ENCODE measurements at places on chromosomes 2 and 18. TPM values are rescaled to one million over a fixed set of nuclear protein-coding genes. Genes with fewer than 3 reads are reported as not detected.

GRCh38 chr2:47079515-47080412, 75.3 kb downstream of the STPG4 start:
- DNase-seq = peak; percentile 62

DNA sequence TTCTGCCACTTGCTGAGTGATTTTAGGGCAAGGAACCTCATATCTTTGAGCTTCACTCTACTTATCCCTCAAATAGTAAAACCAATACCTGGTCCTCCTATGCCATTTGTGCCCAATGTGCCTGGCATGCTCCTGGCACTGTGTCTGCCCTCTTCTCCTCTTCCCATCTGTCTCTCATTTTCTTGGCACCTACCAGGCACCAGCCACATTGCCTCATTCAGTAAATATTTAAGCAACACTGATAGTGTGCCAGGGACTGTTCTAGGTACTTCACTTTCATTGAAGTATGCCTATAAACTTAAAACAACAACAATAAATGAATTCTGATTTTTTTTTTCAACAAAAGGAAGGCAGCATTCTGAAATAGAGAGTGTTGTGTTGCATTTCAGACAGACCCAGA, 15.1 kb upstream of the BOD1L2 start:
- DNase-seq = peak; percentile 20

DNA sequence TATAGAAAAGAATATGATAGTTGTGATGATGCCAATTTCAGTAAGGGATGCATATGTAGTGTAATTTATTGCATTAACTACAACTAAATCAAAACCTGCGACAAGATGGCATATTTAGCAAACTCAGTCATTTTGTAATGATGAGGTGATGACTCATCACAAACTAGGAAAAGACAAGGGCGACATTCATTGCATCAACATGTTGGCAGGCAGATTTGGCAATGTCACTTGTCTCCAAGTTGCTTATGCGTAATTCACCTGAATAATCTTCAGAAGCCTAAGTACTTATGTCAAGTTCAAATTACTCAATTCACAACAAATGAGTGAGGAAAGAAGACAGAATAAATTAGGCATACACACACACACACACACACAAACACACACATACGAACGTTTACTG, 273.2 kb upstream of the RGPD4 start:
- no peak for DNase-seq

DNA sequence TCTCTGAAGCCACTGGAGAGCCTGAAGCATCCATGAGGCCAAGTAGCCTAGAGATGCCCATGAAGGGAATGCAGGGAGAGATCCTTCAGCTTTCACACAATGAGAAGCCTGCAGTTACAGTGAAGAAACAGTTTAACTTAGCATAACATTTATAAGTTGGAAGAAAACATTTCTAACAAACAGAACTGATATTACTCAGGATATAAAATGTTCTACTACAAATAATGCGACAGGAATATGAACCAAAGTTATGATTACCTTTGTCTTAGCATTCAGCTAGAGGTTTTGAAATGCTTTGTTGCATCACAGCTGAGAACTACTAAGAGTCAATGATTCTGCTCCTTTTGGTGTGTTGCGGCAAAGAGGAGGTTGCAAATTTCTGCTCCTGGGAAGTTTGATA, 6.9 kb upstream of the KYNU start:
- DNase-seq = no peak

DNA sequence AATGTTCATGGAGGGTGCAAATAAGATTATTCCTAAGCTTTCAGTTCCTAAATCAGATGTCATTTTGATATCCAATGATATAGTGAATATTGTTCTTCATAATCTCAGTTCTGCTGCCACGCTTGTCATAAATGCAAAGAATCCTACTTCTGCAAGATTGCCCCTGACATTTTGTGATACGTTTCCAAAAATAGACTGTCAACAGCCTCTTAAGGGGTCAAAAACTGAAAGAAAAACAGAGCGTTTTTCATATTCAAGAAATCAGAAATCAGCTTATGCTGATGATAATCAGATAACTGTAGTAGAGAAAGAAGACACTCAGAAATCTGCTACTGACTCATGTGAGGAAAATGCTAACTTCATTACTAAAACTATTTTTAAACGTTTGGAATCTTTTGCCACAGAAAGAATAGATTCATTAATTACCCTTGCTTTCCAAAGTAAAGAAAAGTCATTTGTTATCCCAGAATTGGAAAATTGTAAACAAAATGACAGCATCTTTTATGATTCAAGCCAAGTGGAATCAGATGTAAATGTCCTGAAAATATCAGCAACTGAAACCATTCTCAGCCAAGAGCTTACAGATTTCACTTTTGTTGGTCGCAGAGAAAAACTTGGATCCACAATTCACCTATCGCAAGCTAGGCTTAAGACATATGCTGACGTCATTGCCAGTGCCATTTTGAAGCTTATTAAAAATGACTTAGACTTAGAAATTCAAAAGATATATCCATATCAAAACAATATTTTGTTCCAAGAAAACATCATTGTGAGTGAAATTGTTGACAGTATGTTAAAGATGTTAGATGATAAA, 55.1 kb downstream of the FSIP2 start:
- no peak for DNase-seq

- peak; percentile 73 for DNase-seq
Measured at GRCh38 chr18:77071711-77072292, 60.8 kb downstream of the MBP start.

- no peak for DNase-seq
Measured at GRCh38 chr2:230537531-230537976, 121.6 kb downstream of the SP100 start.

Gene ASXL3
- 12.2 TPM for total RNA-seq

Gene CGREF1
- total RNA-seq = 1.1 TPM

Gene HOXD4
- 1.0 TPM for total RNA-seq

Gene PLGLB2
- 1.6 TPM for total RNA-seq

Gene TBR1
- not detected for total RNA-seq

Data from mucosa of gallbladder (tissue), 1 donor.